ENCODE measurements at places on chromosomes 5 and 9.

DNA sequence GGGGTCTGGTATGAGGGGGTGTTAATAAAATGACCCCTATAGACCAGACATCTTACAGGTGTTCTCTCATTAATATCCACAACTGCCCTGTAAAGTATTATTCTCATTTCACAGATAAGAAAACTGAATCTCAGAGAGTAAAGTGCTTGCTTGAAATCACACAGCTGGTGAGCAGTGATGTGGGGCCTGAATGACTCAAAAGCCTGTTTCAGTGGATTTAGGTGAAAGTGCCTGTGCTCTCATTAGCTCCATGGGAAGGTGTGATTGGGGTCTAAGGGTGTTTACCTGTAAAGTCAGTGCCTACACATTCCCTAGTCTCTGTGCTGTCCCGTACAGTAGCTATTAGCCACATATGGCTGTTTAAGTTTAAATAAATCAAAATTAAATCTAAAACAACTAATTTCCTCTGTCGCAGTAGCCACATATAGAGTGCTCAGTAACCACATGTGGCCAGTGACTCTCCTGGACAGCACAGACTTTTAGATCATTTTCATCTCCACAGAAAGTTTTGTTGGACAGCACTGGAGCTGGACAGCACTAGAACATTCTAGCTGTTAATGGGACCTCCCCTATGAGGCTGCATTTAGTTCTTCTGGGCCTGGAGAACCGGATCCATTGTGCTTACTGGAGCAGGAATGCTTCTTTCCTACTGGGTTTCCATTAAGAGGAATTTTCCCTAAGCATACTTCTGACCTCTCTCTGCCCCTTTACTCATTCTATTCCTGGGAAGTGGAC is 52.5 kb upstream of the SEMA6A start:
- DNase-seq = no peak

- DNase-seq = no peak
These were observed 45.6 kb downstream of the FOXI1 start for GRCh38 chr5:170151097-170151831.

DNA sequence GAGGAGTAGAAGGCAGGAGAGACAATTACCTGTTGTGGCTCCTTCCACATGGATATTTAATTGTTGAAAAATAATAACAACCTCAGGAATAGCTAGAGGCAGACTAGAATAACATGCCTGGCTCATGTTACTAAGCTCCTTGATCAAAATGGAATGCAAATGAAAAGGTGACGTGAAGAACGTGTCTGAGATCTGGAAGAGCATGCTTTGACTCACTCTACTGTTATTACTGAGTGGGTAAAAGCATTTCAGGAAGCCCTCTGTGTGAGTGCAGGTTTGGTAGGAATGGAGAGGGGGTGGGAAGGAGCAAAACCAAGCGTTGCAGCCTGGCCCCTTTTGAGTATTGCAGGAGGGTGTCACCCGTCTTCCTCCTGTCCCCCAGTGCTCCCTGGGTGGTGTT is 84.8 kb downstream of the EQTN start:
- no peak for DNase-seq

- DNase-seq = no peak
These were observed 32.6 kb downstream of the IPPK start for GRCh38 chr9:92637326-92637725.

GRCh38 chr9:79233542-79233941 is 338.2 kb upstream of the TLE4 start:
- no peak for DNase-seq

- DNase-seq = no peak
These were observed 23.5 kb upstream of the ATG10 start for GRCh38 chr5:81948349-81948748.

- no peak for DNase-seq
These were observed 15.0 kb upstream of the MRNIP start for GRCh38 chr5:179873588-179874110.

- DNase-seq = no peak
These were observed 683.3 kb downstream of the MAT2B start for GRCh38 chr5:164188733-164189148.

DNA sequence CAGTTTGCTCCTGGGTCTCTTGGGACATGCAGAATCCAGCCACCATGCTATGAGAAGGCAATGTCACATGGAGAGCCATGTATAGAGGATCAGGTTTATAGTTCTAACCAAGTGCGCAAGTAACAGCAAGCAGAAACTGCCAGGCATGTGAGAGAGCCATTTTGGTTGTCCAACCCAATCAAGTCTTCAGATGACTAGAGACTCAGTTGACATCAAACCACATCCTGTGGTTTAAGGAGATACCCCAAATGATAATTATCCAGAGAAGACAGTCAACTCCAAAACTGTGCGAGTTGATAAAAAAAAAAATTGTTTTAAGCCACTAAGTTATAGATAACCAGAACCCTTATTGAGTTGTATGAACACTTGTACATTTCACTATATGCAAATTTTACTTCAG is 40.2 kb downstream of the TMEM232 start:
- no peak for DNase-seq

DNA sequence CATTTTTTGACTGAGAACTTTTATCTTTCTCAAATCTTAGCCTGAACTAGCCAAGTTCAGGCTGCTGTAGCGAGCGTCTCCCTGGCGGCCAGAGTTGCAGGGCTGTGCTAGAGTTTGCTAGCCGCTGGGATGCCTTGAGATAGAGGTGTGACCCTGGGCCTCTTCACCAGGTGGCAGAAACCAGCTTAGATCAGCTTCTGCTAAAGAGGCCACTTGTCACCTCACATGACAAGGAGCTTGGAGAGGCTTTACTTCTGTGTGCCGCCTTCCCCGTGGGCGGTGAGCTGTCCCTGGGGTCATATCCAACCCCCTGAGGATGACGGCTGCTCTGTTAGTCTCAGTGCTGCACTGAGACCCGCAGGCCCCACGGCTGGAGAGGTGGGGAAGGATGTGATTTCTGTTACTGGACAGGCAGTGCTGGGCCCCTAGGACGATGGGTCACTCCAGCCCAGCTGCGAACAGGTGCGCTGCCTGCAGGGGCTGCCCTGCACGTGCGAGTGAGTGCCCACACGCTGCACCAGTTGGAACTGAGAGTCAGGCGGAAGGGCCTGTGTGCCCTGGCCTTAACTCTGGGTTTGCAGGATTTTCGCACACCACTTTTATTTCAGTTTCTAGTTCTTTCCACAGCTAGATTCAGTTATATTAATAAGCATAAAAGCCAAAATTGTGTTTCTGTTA is 63.8 kb downstream of the EHMT1 start:
- no peak for DNase-seq

- peak; percentile 89 for DNase-seq
These were observed 4.5 kb downstream of the FANCC start for GRCh38 chr9:95313010-95313498.

- DNase-seq = no peak
These were observed 25.5 kb downstream of the NUP188 start for GRCh38 chr9:128972956-128973355.

DNA sequence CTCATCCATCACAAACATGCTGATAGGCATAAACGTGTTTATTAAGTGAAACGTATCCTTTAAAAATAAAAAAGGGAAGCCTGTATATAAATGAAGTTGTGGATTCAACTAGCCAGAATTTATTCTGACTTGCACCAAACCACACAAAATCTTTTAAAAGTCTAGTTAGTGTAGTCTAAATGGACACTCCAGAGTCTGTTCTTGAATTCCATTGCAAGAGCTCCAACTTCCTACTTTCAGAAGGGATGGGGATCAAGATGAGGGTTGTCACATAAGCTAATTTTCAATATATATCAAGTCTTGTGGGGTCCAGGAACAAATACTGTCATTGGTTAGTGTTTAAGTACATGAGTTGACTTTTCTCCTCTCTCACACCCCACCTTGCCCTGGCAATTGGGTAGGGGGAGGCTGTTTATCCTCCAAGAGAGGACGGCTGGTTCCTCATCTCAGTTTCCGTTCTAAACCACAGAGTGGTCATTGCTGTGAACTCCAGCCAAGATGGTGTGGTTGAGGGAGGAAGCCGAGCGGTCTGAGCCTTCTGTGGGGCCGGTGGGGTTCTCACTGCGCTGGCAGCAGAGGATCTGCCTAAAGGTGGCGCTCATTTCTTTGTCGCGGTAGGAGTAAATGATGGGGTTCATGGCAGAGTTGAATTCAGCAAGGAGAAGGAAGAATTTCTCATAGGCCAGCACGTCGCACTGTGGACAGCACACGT is 163.2 kb downstream of the LPAR1 start:
- DNase-seq = peak; percentile 11

DNA sequence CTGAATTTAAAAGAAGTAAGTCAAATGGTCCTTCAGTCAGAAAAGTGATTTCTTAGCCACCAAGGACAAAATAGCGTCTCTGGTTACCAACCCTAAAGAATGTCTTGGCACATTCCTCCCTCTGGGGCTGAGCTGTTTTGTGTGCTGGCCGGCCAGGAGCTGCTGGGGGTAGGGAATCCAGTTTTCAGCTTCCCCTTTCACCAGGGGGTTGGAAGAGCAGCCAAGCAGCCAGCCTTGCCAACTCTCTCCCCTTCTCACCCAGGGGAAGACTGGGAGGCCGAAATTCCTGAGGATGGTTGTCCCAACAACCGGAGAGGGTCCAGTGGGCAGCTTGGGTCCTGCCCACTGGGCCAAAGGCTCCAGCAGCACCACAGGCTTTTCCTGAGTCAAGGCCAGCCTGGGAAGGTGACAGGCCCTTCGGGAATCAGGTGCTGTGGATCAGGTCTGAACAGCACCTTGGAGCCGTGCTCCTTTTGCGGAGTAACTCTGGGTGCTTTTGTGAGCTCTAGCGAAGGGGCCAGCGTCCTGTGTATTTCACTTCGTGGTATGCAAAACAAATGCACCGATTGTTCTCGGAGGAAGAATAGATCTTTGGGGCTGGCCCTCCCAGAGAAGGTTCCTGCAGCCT is 4.2 kb downstream of the WWC1 start:
- peak; percentile 62 for DNase-seq
